Suprapubic skin (tissue), 4 donors: ENCODE measurements at places on chromosomes 2 and 18. TPM values are rescaled to one million over a fixed set of nuclear protein-coding genes. Genes with fewer than 3 reads are reported as not detected.

GRCh38 chr2:168089200-168089599 lies 158.2 kb downstream of the STK39 start:
- peaks cover 10% of the 10 kb centered on the region for H3K4me1 ChIP-seq
- H3K36me3 ChIP-seq, result no peaks in the 10 kb centered on the region
- no peak overlapping the region for H3K27ac ChIP-seq
- no peak overlapping the region for H3K4me3 ChIP-seq

The PGAP1 gene
- total RNA-seq, result 39.7 TPM

The GPBAR1 gene
- total RNA-seq, result 1.6 TPM

The GNAL gene
- 17.2 TPM for total RNA-seq

GRCh38 chr2:241844066-241844728 lies 14.5 kb downstream of the PDCD1 start:
- DNase-seq, result peak; percentile 86
- no peaks in the 10 kb centered on the region for H3K36me3 ChIP-seq
- H3K4me3 ChIP-seq, result peak overlapping the region; percentile 51
- peaks cover 33% of the 10 kb centered on the region for H3K4me1 ChIP-seq
- peak overlapping the region; percentile 42 for H3K27ac ChIP-seq

- H3K36me3 ChIP-seq, result no peaks in the 10 kb centered on the region
- H3K27me3 ChIP-seq, result no peaks in the 10 kb centered on the region
- H3K4me3 ChIP-seq, result no peak overlapping the region
- no peak overlapping the region for H3K27ac ChIP-seq
- no peak for DNase-seq
Observed at GRCh38 chr2:100642425-100642824, 79.6 kb downstream of the PDCL3 start.

DNA sequence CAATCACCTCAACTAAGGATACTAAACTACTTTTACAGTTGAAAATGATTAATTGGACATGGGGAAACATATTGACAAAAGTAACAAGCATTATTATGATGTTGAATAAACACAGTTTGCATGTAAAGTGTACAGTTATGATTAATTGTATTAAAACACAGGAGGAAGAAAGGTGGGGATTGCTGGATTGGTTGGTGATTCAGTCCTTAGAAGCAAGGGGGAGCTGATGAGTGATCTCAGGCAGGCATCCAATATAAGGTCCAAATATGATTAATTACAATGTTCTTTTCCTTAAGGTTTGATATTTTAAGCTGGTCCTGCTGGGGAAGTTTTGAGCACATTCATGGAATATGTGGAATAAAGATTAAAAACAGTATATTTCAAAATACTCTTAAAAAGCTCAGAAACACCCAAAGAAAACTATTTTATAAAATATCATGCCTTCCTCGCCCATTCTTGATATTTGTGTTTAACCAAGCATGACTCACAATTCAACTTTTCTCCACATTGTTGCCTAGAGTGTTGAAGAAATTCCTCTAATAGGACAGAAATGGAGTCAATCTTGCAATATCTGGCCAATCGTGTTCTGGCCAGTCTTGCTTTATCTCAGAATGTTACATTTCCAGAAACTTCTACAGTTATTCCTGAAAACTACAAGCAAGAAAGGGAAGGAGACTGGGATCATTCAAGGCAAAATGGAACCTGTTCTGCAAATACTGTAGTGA lies 268.2 kb downstream of the RPIA start:
- H3K36me3 ChIP-seq, result no peaks in the 10 kb centered on the region
- H3K27ac ChIP-seq, result no peak overlapping the region
- H3K4me3 ChIP-seq, result no peak overlapping the region
- no peaks in the 10 kb centered on the region for H3K4me1 ChIP-seq
- peaks cover 14% of the 10 kb centered on the region for H3K27me3 ChIP-seq

- no peak for DNase-seq
- H3K4me3 ChIP-seq, result no peak overlapping the region
- no peaks in the 10 kb centered on the region for H3K27me3 ChIP-seq
- H3K36me3 ChIP-seq, result no peaks in the 10 kb centered on the region
- H3K27ac ChIP-seq, result no peak overlapping the region
- H3K4me1 ChIP-seq, result no peaks in the 10 kb centered on the region
Observed at GRCh38 chr2:39487398-39488250, 50.5 kb upstream of the MAP4K3 start.

The TMEM169 gene
- 0.85 TPM for total RNA-seq

The CYS1 gene
- not detected for total RNA-seq

The DLX1 gene
- not detected for total RNA-seq

The C1QL2 gene
- not detected for total RNA-seq

DNA sequence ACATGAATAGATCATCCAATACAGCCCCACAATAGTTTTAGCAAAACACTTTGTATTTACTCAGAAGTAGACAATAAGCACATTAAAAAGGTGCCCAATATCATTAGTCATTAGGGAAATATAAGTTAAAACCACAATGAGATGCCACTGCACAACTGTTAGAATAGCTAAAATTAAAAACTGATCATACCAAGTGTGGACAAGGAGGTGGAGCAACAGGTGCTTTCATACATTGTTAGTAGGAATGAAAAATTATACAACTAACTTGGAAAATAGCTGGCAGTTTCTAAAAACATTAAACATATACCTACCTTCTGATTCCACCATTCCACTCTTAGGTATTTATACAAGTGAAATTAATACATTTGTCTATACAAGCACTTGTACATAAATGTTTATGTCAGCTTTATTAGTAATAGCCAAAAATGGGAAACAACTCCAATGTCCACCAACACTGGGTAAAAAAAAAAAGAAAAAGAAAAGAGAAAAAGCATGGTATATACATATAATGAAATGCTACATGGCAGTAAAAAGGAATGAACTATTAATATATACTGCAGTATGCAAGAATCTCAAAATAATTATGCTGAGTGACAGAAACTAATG lies 27.6 kb upstream of the UBE2E3 start:
- no peaks in the 10 kb centered on the region for H3K27me3 ChIP-seq
- no peaks in the 10 kb centered on the region for H3K4me1 ChIP-seq
- DNase-seq, result no peak

DNA sequence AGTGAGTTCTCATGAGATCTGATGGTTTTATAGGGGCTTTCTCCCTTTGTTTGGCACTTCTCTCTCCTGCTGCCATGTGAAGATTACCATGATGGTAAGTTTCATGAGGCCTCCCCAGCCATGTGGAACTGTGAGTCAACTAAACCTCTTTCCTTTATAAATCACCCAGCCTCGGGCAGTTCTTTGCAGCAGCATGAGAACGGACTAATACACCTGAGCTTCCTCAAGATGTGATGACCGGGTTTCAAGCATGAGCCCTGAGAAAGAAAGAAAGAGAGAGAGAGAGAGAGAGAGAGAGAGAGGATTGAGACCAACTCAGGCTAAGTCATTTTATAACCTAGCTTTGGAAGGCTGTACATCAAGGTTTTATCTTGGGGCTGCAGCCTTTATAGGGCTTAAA lies 167.7 kb upstream of the SERPINE2 start:
- no peaks in the 10 kb centered on the region for H3K27me3 ChIP-seq
- no peaks in the 10 kb centered on the region for H3K36me3 ChIP-seq
- H3K4me1 ChIP-seq, result no peaks in the 10 kb centered on the region
- no peak overlapping the region for H3K4me3 ChIP-seq
- DNase-seq, result no peak
